ENCODE measurements at places on chromosomes 3 and 15. TPM values are rescaled to one million over a fixed set of nuclear protein-coding genes. Genes with fewer than 3 reads are reported as not detected.

CSPG5 gene
- total RNA-seq: 0.66 TPM

ISL2 gene
- 6.3 TPM for total RNA-seq

DNAH1 gene
- 2.2 TPM for total RNA-seq

FILIP1L gene
- total RNA-seq: not detected

TRIP4 gene
- total RNA-seq: 6.0 TPM

GPR156 gene
- 5.1 TPM for total RNA-seq

GPR27 gene
- 0.07 TPM for total RNA-seq

SEMA5B gene
- total RNA-seq: not detected

UBE2E2 gene
- 25.6 TPM for total RNA-seq

ZNF80 gene
- total RNA-seq: not detected

CD96 gene
- total RNA-seq: not detected

ADAMTSL3 gene
- 10.9 TPM for total RNA-seq

ACSBG1 gene
- 0.40 TPM for total RNA-seq

MAPK6 gene
- 22.5 TPM for total RNA-seq

IQCF5 gene
- not detected for total RNA-seq

SLC7A14 gene
- total RNA-seq: not detected

Data from PC-3 (cell line).